Glutamatergic neuron (in vitro differentiated cells): ENCODE measurements at places on chromosomes 16 and 17. TPM values are rescaled to one million over a fixed set of nuclear protein-coding genes. Genes with fewer than 3 reads are reported as not detected.

DNA sequence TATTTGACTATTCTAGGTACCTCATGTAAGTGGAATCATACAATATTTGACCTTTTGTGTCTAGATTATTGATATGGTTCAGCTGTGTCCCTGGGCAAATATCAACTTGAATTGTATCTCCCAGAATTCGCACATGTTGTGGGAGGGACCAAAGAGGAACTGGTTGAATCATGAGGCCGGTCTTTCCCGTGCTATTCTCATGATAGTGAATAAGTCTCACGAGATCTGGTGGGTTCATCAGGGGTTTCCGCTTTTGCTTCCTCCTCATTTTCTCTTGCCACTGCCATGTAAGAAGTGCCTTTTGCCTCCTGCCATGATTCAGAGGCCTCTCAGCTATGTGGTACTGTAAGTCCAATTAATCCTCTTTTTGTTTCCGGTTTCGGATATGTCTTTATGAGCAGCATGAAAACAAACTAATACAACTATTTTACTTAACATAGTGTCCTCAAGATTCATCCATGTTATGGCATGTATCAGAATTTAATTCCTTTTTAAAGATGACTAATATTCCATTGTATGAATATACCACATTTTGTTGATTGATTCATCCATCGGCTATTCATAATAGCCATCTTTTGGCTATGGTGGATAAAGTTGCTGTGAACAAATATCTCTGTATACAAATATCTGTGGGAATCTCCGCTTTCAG lies 129.1 kb downstream of the FTO start:
- DNase-seq, result no peak
- H3K4me1 ChIP-seq, result no peaks in the 10 kb centered on the region
- no peak overlapping the region for H3K4me3 ChIP-seq
- H3K27ac ChIP-seq, result no peak overlapping the region
- peaks cover 1% of the 10 kb centered on the region for H3K27me3 ChIP-seq
- H3K36me3 ChIP-seq, result no peaks in the 10 kb centered on the region

DNA sequence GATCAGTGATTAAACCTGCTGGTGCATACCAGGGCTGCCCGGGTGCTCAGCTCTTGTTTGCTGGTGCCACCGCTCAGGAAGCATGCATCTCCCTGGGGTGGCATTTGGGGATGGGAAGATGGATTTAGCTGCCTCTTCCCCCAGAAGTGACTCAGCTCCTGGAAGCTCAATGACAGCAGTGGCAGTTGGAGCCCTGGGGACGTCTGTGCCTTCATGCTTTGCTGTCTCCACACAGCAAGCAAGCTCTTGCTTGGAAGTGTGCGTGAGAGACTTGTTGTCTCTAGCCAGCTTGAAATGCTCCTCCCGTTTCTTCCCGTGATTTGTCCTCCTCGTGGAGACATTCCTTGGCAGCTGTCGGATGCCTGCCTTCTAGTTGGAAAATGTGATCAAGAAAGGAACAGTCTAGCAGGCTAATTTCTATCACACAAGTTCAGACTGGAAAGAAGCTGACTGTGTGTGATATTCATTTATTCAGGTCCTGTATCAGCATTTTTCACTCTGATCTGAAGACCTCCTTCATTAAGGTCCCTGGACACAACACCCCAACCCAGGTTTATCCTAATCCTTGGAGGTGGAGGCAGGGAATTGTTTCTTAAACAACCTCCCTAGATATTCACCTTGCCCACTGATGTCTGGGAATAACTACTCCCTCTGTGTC lies 73.0 kb downstream of the BMERB1 start:
- H3K27ac ChIP-seq, result peak overlapping the region; percentile 19
- peaks cover 17% of the 10 kb centered on the region for H3K4me1 ChIP-seq
- H3K36me3 ChIP-seq, result no peaks in the 10 kb centered on the region
- H3K27me3 ChIP-seq, result peaks cover 4% of the 10 kb centered on the region
- H3K4me3 ChIP-seq, result no peak overlapping the region

CLDN7 gene
- total RNA-seq, result 0.44 TPM

- peaks cover 69% of the 10 kb centered on the region for H3K4me1 ChIP-seq
- H3K27ac ChIP-seq, result peak overlapping the region; percentile 74
- H3K4me3 ChIP-seq, result peak overlapping the region; percentile 48
- H3K27me3 ChIP-seq, result peaks cover 22% of the 10 kb centered on the region
Observed at GRCh38 chr16:85227084-85227945, 115.0 kb upstream of the CIBAR2 start.

DNA sequence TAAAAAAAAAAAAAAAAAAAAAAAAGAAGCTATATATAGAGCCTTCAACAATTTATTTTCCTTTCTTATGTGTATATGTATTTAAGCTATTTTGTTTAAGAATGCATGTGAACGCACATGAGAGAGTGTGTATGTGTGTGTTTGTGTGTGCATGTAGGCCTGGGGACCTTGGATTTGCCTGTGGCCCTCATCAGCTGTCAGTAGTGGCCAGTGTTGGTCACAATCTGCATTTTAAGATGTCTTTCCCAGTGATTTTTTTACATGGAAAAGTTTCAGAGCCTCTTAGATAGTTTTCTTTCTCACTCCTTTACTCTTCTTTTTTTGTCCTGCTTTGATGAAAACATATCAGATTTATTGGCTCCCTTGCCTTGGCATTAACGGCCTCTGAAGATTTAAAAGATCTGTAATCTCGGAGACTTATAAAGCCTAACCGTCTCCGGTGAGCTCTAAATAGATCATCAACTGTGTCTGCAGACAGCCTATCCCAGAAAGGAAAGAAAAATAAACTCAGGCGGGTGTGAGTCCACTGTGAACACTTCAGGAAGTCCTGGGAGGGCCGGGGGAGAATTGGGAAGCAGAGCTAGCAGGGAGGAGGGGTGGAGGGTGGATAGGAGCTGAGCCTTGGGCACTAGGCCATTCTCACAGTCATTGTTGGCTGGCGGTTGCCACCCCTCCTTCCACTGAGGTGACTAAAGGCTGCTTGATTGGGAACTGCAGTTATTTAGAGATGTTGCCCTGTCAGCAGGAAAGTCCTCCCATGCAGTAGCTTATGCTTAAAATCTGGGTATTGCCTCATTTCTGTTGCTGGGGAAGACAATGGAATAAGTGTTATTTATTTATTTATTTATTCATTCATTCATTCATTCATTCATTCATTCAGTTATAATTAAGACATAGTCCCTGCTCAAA lies 86.8 kb downstream of the WWP2 start:
- DNase-seq, result no peak
- no peaks in the 10 kb centered on the region for H3K36me3 ChIP-seq
- H3K27ac ChIP-seq, result no peak overlapping the region
- H3K4me1 ChIP-seq, result no peaks in the 10 kb centered on the region
- H3K4me3 ChIP-seq, result no peak overlapping the region

DNA sequence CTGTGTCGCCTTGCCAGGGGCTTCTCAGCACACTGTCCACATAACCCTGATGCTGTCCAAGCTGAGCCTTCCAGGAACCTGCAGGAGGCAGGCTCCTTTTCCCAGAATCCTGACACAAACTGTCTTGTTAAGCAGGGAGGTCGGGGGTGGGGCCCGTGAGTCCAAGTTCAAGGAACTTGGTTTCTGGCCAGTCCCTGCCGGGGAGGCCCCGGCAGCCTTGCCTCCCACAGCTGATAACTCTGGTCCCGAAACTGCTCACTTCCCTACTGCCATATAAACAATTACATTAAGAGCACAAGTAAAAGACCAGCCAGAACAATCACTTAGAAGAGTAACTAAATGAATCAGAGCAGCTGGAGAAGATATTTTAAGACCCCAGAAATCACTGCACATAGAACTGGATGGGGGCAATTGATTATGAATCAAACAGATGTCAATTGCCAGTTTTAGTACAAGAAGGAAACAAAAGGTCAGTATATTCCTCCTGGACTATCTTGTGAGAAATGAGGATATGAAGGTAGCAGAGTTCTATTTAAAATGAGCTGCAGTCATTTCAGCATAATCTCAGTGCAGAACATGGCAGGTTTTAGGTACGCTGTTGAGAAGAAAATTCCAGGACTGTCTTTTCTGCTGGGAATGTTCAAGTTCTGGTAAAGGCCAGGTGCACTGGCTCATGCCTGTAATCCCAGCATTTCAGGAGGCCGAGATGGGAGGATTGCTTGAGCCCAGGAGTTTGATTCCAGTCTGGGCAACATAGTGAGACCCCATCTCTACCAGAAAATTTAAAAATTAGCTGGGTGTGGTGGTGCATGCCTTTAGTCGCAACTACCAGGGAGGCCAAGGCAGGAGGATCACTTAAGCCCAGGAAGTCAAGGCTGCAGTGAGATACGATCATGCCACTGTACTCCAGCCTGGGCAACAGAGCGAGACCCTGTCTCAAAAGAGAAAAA lies 169.8 kb downstream of the PITPNC1 start:
- DNase-seq, result no peak
- H3K27ac ChIP-seq, result no peak overlapping the region

- peaks cover 4% of the 10 kb centered on the region for H3K27me3 ChIP-seq
- no peak overlapping the region for H3K27ac ChIP-seq
- peaks cover 11% of the 10 kb centered on the region for H3K36me3 ChIP-seq
Observed at GRCh38 chr16:16014329-16015224, 65.2 kb downstream of the ABCC1 start.

- no peak for DNase-seq
- no peak overlapping the region for H3K4me3 ChIP-seq
- H3K27ac ChIP-seq, result no peak overlapping the region
- peaks cover 1% of the 10 kb centered on the region for H3K27me3 ChIP-seq
- H3K4me1 ChIP-seq, result no peaks in the 10 kb centered on the region
Observed at GRCh38 chr16:8537691-8538342, 52.5 kb downstream of the TMEM114 start.

DNA sequence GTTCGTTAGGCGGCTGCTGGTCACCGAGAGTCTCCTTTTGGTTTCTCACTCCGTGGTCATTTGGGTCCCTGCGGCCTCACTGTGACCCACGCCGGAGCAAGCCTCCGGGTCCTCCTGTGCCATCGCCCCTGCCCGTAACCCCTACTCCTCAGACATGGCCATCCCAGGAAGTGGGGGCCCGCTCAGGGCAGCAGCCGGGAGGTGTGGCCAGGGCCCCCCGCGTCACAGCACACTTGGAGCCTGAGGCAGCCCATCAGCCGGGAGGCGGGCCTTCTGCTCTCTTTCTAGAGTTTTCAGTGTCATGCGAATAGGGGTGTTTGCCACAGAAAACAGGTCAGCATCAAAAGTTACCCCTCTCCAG lies 7.9 kb upstream of the WFIKKN1 start:
- no peak overlapping the region for H3K27ac ChIP-seq
- no peak for DNase-seq
- H3K27me3 ChIP-seq, result peaks cover 9% of the 10 kb centered on the region
- peaks cover 4% of the 10 kb centered on the region for H3K36me3 ChIP-seq
- H3K4me1 ChIP-seq, result peaks cover 26% of the 10 kb centered on the region

TP53TG3F gene
- not detected for total RNA-seq
